ENCODE measurements at places on chromosomes 11 and 22.
A peak's percentile ranks its signal among the peaks of the same experiment; 100 is the strongest.

GRCh38 chr22:25654676-25655075 is 87.3 kb upstream of the MYO18B start:
- DNase-seq = no peak

DNA sequence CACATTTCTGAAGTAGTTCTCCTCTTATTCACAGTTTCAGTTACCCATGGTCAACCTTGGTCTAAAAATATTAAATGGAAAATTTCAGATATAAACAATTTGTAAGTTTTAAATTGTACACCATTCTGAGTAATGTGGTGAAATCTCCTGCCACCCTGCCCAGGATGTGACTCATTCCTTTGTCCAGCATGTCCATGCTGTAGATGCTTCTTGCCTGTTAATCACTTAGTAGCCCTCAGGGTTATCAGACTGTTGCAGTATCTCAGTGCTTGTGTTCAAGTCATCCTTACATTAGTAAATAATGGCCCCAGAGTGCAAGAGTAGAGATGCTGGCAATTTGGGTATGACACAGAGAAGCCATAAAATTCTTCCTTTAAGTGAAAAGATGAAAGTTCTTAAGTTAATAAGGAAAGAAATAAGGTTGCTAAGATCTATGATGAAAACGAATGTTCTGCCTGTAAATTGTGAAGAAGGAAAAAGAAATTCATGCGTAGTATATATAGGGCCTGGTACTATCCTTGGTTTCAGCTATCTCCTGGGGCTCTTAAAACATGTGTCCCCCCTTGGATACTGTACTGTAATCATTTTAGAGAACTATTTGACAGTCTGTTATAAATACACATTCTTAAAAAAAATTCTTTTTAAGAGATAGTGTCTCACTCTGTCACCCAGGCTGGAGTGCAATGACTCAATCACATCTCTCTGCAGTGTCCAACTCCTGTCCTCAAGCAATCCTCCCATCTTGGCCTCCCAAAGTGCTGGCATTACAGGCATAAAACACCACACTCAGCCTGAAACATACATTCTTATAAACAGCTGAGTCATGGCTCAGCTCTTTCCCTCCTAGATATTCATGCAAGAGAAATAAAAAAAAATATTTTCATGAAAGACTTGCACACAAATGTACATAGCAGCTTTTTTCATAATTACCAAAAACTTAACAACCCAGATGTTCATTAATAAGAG is 31.3 kb downstream of the MTNR1B start:
- peak; percentile 82 for DNase-seq

DNA sequence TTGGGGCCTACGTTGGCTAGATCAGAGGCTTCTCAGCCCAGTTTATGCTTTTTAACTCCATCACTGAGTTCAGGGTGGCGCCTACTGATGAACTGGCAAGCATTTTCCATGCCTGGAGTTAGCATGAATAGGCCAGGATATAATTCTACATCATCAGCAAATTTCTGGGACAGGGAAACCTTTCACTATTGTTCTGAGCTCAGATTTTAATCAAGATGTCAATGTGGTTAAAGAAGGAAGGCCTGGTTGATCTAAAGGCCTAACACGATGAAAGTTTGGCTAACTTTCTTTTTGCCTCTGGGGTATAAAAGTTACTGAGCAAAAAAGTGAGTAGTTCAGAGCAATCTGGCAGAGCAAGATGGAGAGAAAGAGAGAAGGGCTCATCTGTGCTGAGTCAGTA is 21.7 kb upstream of the IFITM3 start:
- no peak for DNase-seq

- DNase-seq = peak; percentile 81
Measured at GRCh38 chr22:35539910-35540594, 579 bp upstream of the RASD2 start.

- DNase-seq = no peak
Measured at GRCh38 chr22:38947321-38948140, 9.9 kb upstream of the APOBEC3A start.

DNA sequence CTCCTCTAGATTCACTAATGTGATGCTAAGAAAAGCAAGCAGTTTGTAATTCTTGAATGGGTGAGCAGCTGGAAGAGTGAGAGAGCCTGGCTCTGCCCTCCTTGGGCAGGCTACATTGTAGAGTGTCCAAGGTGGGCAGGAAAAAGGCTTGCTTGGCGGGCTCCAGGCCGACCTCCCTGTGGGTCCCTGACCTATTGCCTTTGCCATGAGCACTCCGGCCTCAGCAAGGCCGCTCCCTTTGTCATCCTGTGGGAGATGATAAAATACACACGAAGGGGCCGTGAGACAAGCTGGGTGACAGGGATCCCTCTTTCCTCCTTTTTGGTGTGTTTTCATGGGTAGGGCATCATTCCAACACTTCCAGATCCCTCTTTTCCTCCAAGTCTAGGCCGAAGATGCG is 41.8 kb downstream of the TIMP3 start:
- DNase-seq = no peak

DNA sequence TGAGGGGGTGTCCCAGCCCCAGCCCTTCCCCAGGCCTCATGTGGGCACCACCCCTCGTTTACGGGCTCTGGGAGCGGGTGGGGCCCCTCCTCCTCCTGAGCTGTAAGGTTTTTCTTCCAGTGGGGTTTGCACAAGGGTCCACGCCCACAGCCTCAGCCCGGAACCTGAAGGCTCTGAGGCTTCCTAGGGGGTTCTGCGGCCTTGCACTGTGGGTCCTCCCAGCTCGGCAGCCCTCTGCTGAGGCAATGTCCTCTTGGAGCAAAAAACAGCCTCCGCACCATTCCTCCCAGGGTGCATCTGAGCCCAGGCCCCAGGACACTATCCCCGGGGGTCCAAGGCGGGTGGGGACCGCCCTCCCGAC is 14.1 kb downstream of the H19 start:
- DNase-seq = no peak

Measured in GM23248 (cell line).